Common myeloid progenitor, CD34-positive (primary cell): ENCODE measurements at places on chromosomes 7 and 10.

GRCh38 chr10:69489506-69490090 is 38.3 kb downstream of the TSPAN15 start:
- no peak for DNase-seq

GRCh38 chr7:102427019-102427405 is 6.4 kb upstream of the ORAI2 start:
- peak; percentile 40 for DNase-seq

- DNase-seq = no peak
Measured at GRCh38 chr10:91521439-91521838, 111.3 kb downstream of the HECTD2 start.

DNA sequence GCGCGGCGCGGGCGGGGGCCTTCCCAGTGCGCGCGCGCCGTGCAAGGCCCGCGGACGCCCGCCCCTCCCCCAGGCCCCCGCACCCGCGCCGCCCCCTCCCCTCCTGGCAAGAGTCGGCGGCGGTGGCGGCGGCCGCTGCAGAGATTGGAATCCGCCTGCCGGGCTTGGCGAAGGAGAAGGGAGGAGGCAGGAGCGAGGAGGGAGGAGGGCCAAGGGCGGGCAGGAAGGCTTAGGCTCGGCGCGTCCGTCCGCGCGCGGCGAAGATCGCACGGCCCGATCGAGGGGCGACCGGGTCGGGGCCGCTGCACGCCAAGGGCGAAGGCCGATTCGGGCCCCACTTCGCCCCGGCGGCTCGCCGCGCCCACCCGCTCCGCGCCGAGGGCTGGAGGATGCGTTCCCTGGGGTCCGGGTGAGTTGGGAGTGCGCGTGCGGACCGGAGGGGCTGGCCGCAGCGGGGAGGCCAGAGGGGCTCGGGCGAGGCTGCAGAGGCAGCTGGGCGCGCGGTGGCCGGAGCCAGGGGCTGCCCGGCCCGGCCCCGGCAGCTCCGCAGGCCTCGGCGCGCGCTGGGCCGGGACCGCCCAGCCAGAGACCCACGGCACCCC is at the start of gene BMPR1A:
TSS of gene BMPR1A (plus strand) at position 109 of the 602 bp plus-strand sequence. CDS start 119,400 bp downstream, outside the sequence.
- no peak for DNase-seq

GRCh38 chr7:158544708-158545107 is 42.9 kb downstream of the PTPRN2 start:
- no peak for DNase-seq

DNA sequence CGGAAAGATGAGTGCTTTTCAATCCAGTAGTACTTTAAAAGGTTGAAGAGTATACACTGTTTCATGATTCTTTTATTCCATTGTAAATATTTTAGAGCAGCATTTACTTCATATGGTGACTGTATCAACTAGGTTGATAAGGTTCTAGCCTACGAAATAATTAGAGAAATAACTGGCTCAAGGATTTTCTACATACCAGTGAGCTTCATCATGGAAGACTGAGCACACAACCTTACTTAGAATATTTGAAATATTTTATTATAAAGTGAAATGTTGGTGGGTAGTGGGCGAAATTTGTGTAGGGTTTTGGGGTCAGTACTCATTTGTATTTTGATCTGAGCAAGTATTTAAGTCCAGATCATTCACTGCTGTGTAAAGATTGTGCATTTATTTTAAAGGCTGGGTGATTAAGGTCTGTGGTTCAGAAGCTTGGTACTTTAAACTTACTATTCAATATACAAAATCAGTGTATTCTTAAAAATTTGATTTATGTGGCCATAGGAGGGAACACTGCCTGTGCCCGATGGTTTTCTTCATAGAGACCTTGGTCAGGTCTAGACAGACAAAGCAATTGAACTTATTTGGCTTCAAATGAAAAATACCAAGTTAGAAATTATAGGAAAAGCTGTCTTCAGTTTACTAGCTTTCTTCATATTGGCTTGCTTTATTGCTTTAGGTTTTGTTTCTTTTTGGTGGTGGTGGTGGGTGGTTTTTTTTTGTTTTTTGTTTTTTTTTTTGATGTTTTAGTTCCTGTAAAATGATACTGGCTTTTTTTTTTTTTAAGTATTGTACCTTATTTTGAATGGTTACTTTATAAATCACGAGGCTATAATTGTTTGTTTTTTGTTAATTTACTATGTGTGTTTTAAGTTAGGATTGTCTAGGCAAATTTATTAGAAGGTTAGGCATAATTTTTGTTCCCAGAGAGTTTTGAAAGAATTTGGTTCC is 3.0 kb downstream of the KMT2E start:
- no peak for DNase-seq

- no peak for DNase-seq
Measured at GRCh38 chr7:84900215-84900614, 286.6 kb downstream of the SEMA3D start.

GRCh38 chr10:48317321-48317990 is 11.0 kb downstream of the MAPK8 start:
- DNase-seq = no peak

DNA sequence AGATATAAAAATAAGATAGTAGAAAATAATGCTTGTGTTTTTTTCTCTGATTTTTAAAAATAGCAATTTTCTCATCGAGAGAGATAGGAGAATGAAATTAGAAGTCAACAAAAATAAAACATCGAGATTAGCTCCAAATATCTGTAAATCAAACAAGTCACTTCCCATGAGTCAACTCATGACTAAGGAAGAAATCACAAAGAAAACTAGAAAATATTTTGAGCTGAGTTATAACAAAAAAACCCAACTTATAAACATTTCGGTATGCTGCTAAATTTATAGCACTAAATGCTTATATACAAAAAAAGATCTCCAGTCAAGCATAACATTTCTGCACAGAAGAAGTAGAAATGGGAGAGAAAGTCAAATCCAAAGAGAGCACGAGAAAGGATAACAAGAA is 140.1 kb downstream of the ITGA8 start:
- DNase-seq = no peak

GRCh38 chr10:68284062-68285001 is 47.5 kb upstream of the HNRNPH3 start:
- no peak for DNase-seq

GRCh38 chr7:137839903-137840779 is 6.6 kb downstream of the DGKI start:
- no peak for DNase-seq

DNA sequence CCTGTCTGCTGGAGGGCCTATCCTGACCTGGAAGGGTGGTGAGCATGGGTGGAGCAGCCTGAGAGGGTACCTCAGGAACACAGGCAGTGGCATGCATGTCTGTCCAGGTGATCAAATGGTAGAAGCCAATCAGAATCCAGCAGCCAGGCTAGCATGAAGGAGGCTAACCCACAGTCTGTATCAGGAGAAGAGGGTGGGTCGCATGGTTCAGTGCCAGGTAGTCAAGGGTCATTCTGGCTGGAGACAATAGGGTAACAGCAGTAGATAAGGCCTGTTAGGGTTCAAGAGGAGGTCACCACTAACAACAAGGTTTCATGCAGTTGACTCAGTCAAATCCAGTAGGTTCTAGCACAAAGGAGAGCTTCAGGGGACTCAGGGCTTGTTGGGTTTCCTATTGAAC is 10.4 kb downstream of the ALDH18A1 start:
- no peak for DNase-seq

DNA sequence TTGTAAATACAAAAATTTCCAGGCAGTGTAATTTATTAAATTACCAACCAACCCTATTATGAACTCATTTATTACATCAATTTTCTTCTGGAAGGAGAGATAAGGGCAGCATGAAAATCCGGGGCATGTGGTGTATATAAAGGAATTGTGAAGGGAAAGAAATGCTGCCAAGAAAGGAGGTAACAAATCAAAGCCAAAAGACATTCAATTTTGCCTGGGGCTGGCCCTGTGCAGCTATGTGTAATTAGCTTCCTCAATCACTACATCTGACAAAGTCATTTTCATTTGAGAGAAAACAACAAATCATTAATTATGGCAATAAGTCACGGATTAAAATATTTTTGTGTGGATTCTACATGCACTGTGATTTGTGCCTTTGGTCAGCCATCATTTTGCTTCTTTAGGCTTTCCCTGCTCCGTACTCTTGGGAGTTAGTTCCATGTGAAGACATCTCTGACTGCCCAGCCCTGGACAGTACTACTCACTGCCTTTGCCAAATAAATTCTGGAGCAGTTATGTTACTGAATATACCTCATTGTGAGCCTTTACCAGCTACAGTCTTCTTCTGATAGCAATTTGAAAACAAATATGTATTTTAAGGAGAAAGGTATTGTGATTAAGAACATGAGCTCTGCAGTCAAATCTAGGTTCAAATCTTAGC is 191.7 kb downstream of the RELN start:
- no peak for DNase-seq

DNA sequence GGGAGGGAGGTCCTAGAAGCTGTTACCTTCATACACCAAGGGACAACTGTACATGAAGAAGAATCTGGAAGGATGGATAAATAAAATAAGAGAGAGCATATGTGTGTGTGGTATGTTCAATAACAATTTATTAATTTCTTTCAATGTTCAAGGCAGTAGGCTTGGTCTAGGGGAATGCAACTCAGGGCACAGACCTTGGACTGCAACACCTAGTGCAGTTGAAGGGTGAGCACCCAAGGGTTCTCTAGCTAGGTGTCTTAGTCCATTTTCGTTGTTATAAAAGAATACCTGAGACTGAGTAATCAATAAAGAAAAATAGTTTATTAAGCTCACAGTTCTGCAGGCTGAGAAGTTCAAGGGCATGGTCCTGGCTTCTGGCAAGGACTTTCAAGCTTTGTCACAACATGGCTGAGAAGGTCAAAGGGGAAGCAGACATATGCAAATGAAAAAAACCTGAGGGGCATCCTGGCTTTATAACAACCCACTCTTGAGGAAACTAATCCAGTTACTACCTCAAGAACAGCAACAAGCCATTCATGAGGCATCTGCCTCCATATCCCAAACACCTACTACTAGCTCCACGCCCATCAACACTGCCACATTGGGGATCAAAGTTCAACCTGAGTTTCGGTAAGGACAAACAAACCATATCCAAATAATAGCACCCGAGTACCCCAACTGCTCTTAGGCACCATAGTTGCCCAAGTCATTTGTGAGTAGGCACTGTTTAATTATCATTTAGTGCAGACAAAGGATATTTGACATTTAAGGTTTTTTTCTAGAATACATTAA is 15.7 kb upstream of the SGCE start:
- no peak for DNase-seq

- no peak for DNase-seq
Measured at GRCh38 chr7:117383483-117384189, 43.7 kb downstream of the ASZ1 start.

DNA sequence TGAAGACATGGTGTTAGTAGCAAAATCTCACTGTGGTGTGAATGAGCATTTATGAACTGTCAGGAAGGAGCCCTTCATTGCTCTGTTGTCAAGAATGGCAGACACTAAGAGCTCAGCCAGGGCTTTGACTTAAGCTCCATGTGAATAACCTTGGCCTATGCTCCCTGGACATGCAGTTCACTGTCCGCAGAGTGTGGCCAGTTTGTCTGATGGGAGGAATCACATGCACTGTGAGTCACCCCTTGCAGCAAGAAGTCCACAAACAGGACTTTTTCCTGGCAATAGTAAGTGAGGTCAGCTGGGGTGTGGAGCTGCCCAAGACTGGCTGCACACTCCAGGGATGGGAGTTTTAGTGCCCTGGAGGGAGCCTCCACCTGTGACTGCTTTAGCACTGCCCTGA is 49.5 kb downstream of the ZNF37A start:
- DNase-seq = no peak

DNA sequence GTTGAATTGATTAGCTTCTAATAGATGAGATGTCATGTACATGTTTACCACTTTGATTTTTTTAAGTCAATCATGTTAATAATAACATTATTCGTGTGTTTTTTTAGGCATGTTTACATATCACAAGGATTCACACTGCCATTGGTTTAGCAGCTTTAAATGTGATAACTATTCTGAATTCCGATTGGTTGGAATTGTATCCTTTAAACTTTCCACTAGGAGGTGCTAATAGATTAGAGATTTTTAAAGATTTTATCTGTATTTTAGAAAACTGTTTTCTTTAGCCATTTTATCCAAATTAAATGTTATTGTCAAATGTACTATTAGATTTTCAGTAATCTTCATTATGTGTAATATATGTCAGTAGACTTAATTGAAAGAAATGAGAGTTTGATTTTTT is 83.2 kb downstream of the HECTD2 start:
- DNase-seq = peak; percentile 4

GRCh38 chr10:5595591-5595990 is 70.8 kb downstream of the ASB13 start:
- DNase-seq = no peak

GRCh38 chr7:107390916-107391315 is 78.9 kb upstream of the GPR22 start:
- no peak for DNase-seq

DNA sequence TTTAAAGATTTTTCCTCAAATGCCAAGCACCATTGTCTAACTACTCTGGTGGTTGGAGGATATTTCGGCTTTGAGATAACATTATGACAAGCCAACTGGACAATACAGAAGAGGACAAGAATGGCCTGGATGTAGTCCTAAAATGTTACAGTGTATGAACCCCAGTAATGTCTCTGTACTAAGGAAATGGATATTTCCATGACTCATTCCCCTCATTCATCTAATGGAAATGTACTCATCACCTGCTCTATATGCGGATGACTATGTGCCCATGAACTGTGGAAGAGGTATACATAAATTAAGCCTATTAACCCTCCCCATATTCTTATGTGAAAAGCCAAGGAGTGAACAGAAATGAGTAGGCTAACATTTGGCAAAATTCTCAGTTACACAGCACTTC is 207.9 kb downstream of the CACNA2D1 start:
- no peak for DNase-seq

DNA sequence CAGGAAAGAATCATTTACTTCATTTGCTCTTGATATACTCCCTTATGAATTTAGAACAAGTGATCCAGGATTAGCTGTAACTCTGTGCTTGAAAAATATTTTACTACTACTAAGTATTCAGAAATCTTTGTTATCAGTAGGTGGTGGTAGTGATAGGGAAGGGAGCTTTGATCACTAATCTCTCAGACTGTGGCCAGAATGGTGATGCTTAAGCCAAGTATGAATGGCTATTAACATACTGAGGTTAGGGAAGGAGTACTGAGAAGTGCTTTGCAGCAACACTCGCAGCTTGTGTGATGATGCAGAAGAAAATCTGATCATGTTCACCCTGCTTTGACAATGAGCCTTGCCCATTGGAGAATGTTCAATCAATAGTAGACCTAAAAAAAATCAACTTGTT is 29.3 kb downstream of the AP3M1 start:
- DNase-seq = no peak

GRCh38 chr7:72429316-72429715 is 17.2 kb upstream of the CALN1 start:
- DNase-seq = no peak

- DNase-seq = no peak
Measured at GRCh38 chr7:38842746-38843145, 66.2 kb downstream of the VPS41 start.

GRCh38 chr7:132035517-132036362 is 479.3 kb upstream of the PODXL start:
- no peak for DNase-seq

GRCh38 chr7:135224027-135224426 is 9.6 kb upstream of the STRA8 start:
- DNase-seq = peak; percentile 57
